ENCODE measurements at places on chromosomes 6 and 20.

DNA sequence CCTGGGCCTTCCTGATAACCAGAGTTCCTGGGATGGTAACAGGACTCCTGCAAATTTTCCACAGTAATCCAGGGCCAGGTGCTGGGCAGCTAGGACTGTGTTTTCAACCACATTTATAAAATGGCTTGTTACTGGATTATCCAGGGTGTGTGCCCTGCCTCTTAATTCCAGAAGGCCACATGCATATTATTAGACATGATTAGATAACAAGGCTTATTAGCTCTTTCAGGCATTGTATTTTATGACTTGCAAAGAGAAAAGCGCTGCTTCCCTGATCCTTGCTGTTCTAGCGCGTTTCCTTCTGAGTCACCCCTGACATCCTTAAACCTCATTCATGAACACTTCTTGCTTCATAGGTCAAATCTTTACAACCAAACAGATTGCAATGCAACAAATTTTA is 208.6 kb downstream of the UST start:
- DNase-seq, result no peak

DNA sequence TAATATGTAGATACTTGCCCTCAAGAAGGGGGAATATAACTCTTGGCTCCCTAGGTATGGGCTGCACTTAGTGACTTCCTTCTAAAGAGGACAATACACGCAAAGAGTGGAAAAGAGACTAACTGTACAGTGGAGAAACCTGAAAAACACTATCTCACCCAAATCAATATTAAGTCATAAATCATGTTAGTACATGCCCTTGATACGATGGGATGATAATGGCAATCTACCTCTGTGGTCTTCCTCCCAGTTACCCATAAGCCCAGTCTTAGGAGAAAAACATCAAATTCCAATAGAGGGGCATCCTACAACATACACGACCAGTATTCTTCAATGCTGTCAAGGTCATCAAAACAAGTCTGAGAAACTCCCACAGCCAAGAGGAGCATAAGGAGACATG is 1.3 kb downstream of the TRIM26 start:
- no peak for DNase-seq

DNA sequence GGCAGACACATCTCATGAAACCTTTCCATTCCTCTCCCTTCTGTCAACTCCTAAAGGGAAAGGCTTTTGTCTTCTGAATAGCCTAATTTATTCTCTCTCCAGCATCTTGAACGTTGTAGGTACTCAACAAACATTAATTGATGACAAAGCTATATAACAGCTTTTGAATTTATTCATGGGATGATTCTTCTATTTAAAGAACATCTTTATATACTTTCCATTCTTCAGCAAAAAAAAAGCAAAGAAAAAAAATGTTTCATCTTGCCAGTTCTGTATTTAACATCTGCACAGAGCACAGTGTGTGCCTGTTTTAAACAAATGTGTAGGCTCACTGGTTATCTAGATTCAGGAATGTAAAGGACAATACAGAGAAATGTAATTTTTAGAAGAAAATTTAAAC is 648.7 kb downstream of the KIF16B start:
- no peak for DNase-seq

DNA sequence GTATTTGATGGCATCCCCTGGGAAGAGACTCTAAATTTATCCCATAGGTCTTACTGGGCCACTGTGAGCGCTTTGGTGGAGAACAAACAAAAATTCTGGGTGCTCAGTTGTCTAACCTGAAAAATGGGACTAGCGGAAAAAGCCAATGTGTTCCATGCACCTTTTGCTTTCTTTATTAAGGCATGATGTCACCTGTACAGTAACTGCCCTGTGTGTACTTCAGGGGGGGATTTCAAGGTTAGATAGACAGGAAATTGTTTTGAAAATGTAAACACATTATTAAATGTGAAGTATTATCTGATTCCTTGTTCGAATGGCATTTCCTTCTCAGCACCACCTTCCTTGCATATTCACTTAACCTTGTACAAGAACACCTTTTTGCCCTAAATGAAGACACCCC is 1.2 kb upstream of the EDN1 start:
- DNase-seq, result no peak

DNA sequence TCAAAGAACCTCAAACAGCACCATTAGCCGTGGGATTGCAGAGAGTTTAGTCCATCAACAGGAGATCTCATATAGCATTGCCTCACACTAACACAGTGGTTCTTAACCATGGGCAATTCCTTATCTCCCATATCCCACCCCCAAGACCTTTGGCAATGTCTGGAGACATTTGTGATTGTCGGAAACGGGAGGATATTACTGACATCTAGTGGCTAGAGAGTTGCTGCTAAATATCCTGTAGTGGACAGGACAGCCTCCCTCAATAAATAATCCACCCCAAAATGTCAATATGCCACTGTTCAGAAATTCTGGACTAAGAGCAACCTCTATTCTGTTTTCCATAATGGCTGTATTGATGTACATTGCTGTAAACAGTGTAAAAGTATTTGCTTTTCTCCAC is 210.1 kb upstream of the CCN2 start:
- DNase-seq, result peak; percentile 77

DNA sequence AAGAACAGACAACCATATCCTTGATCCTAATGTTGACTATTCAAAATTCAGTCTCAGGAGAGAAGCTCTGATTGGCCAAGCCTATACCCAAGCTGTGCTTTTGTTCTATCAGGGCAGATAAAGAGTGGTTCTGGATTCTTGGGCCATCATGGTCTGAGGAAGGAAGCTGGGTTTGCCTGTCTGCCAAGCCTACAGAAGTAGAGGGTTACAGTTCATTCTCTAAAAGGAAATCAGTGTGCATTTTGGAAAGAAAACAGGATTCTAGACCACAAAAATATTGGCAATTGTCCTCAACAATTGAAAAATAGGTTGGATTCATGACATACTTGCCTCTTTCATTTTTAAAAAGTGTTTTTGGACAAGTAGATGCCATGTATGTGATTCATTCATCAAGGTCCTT is 145.4 kb upstream of the BMP2 start:
- no peak for DNase-seq

DNA sequence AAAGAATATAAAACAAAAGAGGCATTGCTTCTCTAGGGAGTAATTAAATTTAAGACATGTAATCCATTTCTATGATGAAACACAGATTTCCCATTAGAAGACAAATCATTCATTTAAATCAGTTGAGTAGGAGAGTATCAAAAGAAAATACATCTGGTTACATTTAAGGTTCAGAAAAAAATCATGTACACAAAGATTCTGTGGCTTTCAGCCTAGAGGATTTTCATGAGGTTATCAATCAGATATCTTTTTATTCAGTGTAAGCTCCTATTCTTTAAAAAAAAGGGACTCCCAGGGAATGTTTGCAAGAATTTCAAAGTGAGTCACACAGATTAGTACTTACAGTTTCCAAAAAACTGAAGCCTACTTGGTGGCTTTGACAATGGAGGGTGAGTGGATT is 24.9 kb downstream of the COL21A1 start:
- peak; percentile 44 for DNase-seq

DNA sequence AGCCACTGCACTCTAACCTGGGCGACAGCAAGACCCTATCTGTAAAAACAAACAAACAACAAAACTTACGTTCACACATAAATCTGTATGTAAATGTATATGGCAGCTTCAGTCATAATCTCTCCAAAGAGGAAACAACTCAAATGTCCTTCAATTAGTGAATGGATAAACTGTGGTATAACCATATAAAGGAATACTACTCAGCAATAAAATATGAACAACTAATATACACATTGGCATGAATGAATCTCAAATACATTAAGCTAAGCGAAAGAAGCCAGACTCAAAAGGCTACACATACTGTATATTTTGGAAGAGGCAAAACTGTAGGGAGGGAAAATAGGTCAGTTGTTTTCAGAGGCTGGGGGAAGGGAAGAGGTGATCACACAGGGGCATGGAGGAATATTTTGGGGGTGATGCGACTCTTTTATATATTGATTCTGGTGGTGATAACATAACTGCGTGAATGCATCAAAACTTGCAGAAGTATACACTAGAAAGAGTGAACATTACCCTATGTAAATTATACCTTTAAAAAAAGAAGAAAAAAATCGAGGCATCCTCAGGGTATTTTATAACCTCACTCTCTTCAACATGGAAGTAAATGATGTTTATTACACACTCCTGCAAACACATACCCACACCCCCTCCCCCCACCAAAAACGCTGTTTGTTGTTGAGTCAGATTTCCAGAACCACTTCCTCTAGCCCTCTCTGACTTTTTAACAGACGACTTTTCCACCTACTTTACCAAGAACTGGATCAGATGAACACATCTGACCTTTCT is 115.2 kb upstream of the RNF24 start:
- peak; percentile 54 for DNase-seq

DNA sequence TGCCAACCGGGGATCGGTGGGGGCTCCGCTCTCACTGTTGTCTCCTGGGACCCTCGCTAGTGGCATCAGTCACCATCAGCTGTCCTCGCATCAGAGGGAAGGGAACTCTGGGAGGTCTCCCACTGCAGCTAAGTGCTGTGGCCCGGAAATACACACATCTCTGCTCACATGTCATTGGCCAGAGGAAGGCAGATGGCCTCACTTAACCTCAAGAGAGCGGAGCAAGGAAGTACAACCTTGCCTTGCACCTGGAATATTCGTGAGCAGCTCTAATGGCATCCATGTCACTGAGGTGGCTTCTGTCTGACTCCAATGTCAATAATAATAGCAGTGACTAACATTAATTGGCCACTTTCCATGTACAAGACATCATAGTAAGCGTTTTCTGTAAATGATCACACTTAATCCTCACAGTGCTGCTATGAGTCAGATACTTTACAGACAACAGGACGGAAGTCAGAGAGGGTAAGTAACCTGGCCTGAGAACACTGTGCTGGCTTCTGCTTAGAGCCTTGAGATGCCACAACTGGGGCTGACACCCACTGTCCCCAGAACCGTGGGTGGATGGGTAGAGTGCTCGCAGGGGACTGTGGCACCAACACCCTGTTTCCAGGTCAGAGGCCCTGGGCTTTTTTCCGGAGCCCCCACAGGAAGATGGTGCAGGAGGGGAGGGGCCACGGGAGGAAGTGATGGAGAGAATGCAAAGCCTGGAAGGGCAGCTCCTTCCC is 6.0 kb downstream of the LHFPL5 start:
- peak; percentile 89 for DNase-seq

GRCh38 chr6:162973151-162973872 is 245.5 kb downstream of the PACRG start:
- no peak for DNase-seq

GRCh38 chr20:51280047-51280446 is 257.1 kb upstream of the KCNG1 start:
- no peak for DNase-seq

GRCh38 chr20:22815206-22815551 is 219.9 kb upstream of the SSTR4 start:
- DNase-seq, result no peak

- DNase-seq, result peak; percentile 72
Observed at GRCh38 chr6:110075406-110075805, 97.3 kb downstream of the GPR6 start.

GRCh38 chr6:142412241-142412640 is 110.4 kb downstream of the ADGRG6 start:
- DNase-seq, result no peak

GRCh38 chr6:13319891-13320564 is 8.3 kb downstream of the TBC1D7 start:
- no peak for DNase-seq

DNA sequence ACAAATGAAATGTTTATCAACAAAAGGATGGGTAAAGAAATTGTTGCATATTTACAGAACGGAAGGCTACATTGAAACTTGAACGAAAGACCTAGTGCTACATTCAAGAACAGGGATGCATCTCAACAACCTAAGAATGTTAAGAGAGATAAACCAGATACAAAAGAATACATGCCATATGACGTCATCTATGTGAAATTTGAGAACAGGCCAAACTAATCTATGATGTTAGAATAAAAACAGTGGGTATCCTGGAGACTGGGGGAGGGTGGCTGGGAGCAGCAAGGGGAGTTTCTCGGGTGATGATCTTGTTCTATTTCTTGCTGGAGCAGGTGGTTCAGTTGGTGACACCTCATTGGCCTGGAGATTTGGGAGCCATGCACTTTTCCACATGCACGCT is 81.5 kb downstream of the SULF2 start:
- DNase-seq, result peak; percentile 48

DNA sequence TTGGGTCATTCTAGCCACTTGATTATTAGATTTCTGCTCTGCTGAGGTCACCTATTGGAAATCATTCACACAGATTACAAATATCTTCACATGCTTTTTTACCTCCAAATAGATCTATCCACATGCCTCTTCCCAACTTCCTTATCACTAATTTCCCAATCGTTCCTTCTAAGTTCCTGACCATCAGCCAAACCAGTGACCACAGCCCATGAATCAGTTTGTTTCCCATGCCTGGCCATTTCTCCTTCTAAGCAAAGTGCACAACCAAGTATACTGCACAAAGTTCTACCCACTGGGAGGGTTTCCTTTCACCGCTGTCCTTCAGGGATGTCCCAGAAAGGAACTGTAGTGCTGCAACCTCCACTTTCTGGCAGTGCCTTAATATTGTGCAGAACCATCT is 140.5 kb upstream of the SYNDIG1 start:
- DNase-seq, result no peak

- DNase-seq, result no peak
Observed at GRCh38 chr6:11409371-11409770, 128.2 kb upstream of the TMEM170B start.

- DNase-seq, result no peak
Observed at GRCh38 chr6:149478631-149479314, 6.0 kb downstream of the ZC3H12D start.

DNA sequence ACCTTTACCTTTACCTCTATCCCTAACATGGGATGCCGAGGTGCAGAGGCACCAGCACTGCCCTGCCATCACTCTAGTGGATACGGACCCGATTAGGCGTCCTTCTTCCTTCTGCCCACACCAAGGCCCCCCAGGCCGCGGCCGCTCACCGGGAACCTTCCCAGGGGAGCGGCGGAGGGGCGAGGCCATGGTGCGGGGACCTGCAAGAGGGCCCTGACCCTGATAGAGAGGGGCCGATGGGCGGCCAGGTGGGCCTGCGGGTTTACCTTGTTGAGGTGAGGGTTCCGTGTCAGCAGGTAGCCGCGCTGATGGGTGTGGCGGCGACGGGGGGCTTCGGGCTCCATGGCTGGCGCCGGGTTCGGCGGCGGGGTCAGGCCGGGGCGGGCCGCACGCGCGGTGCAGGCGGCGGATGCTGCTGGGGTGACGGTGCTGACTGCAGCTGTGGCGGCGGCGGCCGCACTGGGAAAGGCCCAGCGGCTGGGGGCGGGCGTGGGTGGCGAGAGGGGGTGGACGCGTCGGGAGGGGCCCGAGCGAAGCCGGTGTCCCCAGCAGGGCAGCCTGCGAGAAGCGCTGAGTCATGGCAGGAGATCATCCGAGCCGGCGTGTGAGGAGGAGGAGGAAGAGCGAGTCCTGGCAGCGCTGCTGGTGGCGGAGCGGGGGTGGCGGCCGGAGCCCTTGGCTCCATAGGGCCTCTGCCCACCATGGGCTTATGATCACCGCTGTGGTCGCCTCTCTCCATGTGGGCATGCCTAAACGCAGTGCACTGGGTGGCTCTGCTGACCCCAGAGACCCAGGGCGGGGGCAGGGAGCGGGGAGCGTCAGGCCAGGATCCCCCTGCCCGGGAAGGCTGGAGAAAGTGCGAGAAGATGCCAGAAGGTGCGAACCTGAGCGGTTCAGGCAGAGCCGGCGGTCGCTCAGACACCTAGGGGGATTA is at the start of gene ME1:
Gene ME1, minus strand, starts transcription at position 441 of the 934 bp plus-strand sequence. Its CDS starts 97 bp downstream, at position 344.
- peak; percentile 84 for DNase-seq
